ENCODE measurements at places on chromosomes 16 and 17.

DNA sequence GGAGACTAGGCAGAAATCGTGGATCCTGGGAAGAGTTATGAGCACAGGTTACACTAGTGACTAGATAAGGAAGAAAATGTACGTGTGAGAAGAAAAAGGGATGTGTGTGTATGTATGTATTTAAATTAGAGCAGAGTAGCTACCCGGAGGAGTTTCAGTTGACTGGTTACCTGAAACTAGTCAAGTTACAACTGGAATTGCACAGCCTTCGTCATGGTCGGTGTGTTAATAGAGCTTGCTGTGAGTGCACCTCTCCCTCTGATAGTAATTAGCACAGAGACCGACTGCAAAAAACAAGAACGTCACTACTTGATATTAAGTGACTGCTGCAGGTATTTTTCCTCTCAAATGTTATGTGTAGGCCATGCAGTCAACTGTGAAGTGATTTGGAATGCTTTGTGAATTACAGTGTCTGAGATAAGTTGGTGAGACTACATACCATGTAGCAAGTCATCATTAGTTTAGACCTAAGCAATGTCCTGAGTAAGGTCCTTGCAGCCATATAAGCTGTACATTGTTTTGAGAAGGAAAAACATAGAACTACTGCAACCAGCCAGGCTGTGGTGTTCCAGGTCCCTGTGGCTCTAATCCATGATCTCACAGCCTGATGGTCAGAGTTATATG lies 95.7 kb downstream of the WNT3 start:
- DNase-seq, result no peak

DNA sequence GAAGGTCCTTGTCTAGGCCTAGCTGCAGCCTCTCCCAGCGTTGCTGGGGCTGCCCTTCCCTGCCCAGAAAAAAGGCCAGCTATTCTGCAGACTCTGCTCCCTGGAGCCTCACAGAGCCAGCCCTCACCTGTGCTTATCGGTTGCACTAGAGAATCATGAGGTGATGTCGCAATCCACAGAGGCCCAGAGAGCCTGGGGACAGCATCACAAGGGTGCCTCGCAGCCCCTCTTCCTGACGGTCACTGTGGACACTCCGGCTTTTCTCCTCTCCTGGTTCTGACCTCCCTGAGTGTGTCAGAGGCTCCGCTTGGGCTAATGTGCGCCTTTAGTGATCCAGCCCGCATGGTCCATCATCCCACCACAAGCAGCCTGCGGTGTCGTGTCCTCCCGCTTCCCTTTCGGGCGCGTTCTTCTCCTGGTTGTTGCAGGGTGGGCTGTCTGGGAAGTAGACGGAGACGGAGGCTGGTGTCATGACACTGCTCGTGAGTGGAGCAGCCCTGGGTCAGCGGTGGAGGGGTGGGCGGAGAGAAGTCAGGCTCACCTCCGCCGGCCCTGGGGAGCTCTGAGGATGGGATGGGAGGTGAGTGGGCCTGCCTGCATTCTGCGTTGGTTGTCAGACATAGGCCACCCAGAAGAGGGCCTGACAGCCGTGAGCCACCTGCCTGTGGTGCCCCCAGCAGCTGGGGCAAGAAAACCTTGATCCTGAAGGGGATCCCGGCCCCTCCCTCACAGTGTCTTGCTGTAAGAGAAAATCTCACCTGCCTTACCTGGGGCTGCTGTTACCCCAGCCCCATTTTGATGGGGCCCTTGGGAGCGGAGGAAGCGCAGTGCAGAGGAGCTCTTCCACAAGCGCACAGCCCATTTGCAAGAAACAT lies 165.9 kb upstream of the CHMP6 start:
- DNase-seq, result no peak

DNA sequence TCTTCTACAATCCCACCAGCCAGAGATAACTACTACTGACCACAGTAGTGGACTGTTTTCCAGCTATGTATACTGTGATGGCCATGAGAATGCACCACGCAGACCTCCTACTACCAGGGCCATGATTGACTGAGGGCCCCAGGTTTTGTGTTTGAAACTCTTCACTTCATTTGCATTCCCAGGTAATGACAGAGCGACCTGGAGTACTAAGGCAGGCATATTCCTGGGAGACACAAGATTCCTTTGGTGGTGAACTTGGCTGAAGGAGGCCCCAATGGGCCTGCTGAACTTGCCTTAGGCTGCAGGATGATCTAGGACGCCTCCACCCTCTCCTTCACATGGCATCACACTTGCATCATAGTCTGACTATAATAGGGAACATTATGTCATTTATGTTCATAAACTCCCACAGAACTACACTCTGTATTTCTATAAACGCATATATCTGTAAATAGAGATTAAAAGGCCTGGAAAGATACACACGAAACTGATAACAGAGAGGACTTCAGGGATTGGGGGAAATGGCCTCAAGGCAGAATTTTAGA lies 30.4 kb downstream of the CLEC19A start:
- no peak for DNase-seq

DNA sequence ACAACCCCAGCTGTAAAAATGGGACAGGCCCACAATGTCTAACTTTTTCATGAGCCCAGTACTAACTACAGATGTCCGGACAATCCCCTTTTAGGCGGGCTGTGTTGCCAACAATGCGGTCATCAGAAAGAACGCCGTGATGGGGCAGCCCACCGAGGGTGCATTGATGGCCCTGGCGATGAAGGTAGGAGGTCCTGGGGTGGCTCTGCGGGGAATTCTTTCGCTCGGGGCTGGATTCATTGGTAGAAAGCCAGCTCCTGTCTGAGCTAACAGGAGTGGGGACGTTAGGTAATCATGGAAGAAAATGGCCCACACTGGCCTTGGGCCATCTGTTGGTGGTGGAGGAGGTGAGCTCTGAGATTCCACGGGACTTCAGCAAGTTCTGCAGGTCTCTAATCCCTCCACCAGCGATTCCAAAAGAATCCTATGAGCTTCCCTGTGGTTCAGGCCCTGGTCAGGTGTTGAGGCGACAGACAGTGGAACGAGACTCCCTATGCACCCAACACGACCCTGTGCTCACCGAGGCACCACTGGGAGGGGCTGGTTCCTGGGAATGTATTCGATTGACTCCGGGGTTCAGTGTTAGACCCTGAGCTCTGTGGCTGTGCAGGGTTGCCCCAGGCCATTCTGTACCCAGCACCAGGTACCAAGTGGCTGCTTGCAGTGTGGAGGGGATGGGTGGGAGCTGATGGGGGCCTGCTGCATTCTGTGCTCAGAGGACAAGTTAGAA lies 61.9 kb downstream of the MEAK7 start:
- DNase-seq, result no peak

DNA sequence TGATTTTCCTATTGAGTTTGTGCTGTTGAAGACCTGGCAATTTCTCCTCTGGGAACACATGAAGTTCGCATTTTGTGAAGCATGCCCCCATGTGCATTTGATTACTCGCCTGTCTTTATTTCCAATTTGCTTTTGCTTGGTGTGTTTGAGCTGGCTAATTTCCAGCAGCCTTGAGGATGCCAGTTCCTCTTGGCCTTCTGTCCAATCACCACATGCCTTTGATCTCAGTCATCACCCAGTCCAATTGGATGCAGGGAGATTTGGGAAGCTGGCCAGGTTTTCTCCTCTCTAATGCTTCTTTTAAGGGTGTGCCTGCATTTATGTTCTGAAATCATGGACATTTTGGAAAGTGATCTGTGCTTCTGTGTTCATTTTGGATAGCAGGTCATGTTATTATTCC lies 3.8 kb upstream of the TMEM100 start:
- peak; percentile 49 for DNase-seq
